NB4 (cell line): ENCODE measurements at places on chromosomes 2 and 18.
A peak's percentile ranks its signal among the peaks of the same experiment; 100 is the strongest.

GRCh38 chr2:51673628-51674027, 641.7 kb upstream of the NRXN1 start:
- no peak for DNase-seq

GRCh38 chr18:72283148-72283925, 260.8 kb downstream of the CBLN2 start:
- no peak for DNase-seq

GRCh38 chr2:225041851-225042799, at the start of gene DOCK10:
Gene DOCK10 (minus strand): TSS chr2:225042468. CDS start chr2:225042374, 94 bp downstream.
- DNase-seq, result peak; percentile 24

- DNase-seq, result no peak
Measured at GRCh38 chr2:69059731-69060290, 46.8 kb downstream of the ANTXR1 start.
